Activated CD8-positive, alpha-beta memory T cell treated with anti-CD3 and anti-CD28 coated beads, Interleukin-2, amount 10 ng/mL, durations not matched to agents 7 days and 5 days (primary cell): ENCODE measurements at places on chromosomes 11 and 22. TPM values are rescaled to one million over a fixed set of nuclear protein-coding genes. Genes with fewer than 3 reads are reported as not detected.

DNA sequence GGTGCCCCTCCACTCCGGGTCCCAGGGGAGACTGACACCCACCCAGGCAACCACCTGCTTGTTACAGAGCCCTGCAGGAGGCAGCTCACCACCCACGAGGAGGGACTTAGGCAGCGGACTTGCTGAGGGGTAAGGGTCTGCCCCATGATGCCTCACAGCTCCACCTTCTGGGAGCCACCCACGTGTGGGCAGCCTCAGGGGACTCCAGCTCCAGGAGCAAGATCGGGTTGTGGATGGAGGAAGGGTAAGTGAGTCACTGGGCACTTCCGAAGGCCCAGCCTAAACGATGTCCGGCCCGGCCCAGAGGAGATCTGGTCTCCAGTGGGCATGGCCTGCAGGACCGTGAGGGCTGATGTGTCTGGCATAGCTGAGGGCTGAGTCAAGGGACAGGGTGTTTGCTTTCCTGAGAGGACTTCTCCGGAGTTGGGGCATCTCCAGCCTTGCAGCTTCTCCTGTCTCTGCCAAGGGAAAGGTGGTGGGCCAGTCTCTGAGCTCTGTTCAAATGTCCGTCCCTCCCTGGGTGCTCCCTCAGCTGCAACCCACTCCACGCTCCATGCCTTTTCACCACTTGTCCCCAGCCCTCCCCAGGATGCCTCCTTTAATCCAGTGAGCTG lies 32.3 kb upstream of the P2RY2 start:
- no peak overlapping the region for H3K27ac ChIP-seq
- H3K27me3 ChIP-seq: peaks cover 25% of the 10 kb centered on the region
- H3K36me3 ChIP-seq: no peaks in the 10 kb centered on the region

- H3K27ac ChIP-seq: no peak overlapping the region
- no peaks in the 10 kb centered on the region for H3K27me3 ChIP-seq
- no peak overlapping the region for H3K4me3 ChIP-seq
- H3K4me1 ChIP-seq: peaks cover 14% of the 10 kb centered on the region
- no peak for DNase-seq
- no peaks in the 10 kb centered on the region for H3K36me3 ChIP-seq
Measured at GRCh38 chr11:105202422-105202821, 62.9 kb upstream of the CARD18 start.

The RHOD gene
- total RNA-seq: 0.52 TPM

The CFAP300 gene
- not detected for total RNA-seq

- no peak overlapping the region for H3K27ac ChIP-seq
- no peaks in the 10 kb centered on the region for H3K36me3 ChIP-seq
- H3K4me3 ChIP-seq: no peak overlapping the region
- H3K27me3 ChIP-seq: no peaks in the 10 kb centered on the region
Measured at GRCh38 chr22:17831501-17832251, 57.4 kb upstream of the BID start.
